NCI-H1436 (cell line): ENCODE measurements at places on chromosomes 3 and 15.

DNA sequence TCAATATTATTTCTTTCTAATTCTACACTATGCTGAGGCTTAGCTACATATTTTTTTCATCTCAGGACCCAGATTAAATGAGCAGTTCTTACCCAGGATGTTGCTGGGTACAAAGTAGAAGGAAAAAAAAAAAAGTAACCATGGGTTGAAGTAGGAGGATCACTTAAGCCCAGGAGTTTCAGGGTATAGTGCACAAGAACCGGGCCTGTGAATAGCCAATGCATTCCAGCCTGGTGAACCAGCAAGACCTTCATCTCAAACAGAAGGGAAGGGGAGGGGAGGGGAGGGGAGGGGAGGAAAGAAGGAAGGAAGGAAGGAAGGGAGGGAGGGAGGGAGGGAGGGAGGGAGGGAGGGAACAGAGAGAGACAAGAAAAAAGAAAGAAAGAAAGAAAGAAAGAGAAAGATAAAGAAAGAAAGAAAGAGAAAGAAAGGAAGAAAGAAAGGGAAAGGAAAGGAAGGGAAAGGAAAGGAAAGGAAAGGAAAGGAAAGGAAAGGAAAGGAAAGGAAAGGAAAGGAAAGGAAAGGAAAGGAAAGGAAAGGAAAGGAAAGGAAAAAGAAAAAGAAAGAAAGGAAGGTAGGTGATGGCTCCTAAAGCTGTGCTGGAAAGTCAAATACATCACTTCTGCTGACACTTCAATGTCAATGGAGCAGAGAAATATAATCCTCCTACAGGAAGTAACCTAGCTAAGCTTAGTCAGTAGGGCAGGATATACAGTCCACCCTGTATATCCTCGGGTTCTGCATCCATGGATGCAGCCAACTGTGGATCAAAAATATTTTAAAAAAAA, 206.8 kb upstream of the TGFBR2 start:
- DNase-seq, result no peak

- no peak for DNase-seq
Measured at GRCh38 chr3:169596126-169596525, 67.4 kb downstream of the MECOM start.

GRCh38 chr3:120481081-120481480, 30.3 kb upstream of the FSTL1 start:
- no peak for DNase-seq

- no peak for DNase-seq
Measured at GRCh38 chr15:71359246-71359645, 244.0 kb downstream of the THSD4 start.

- DNase-seq, result no peak
Measured at GRCh38 chr3:143831994-143832393, 16.3 kb downstream of the SLC9A9 start.

DNA sequence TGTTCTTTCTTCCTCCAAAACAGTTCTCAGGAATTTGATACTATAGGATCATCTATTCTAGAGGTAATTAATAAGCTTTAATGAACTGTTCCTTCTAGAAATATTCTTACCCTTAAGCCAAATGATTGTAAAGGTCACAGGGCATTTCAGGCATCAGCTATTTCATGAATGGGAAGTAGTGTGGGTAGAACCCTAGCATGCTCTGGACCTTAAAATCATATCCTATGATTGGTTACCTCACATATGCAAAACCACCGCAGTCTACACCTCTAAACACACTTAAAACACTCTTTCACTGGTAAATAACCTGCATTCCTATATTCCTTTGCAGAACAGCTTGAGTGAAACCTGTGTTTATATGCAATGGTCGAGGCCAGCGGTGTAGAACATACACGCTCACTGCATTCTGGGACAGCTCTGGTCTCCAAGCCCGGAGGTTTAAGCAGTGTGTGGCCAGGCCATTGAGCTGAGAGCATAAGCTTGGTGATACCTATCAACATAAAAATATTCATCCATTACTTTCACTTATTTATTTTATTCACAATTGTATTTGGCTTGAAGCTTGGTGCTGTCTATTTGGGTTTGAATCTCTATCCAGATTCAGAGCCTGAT, 87.7 kb upstream of the RASGRP1 start:
- DNase-seq, result no peak

DNA sequence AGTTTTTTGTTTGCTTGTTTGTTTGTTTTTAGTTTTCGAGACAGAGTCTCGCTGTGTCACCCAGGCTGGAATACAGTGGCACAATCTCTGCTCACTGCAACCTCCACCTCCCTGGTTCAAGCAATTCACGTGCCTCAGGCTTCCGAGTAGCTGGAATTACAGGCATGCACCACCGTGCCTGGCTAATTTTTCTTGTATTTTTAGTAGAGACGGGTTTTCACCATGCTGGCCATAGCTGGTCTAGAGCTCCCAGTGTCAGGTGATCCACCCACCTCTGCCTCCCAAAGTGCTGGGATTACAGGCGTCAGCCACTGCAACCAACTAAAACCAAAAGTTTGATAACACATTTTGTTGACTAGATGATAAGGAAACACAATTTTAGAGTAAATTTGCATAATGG, 372.7 kb downstream of the FGF12 start:
- DNase-seq, result no peak
